ENCODE measurements at places on chromosomes 3 and 15. TPM values are rescaled to one million over a fixed set of nuclear protein-coding genes. Genes with fewer than 3 reads are reported as not detected.

The MYL3 gene
- total RNA-seq = not detected

The GXYLT2 gene
- 47.8 TPM for total RNA-seq

The TGM5 gene
- not detected for total RNA-seq

DNA sequence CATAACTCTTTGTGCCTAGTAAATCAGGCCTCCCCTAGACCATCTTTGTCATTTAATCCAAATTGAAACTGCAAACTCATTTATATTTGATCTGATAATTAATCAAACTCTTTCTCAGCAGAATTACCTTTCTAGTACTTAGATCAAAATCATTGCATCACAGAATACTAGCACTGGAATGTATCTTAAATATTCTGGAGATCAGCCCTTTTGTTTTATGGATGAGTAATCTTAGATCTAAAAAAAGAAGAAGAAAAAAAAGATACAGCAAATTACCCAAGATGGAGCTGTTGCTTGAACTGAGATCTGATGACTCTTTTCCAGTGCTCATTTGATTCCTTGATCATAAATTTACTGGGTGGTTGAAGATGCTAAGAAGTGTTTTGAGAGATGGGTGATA lies 47.9 kb downstream of the NAALADL2 start:
- peak; percentile 40 for DNase-seq

GRCh38 chr3:11641683-11642430 lies 1.9 kb downstream of the VGLL4 start:
- peak; percentile 75 for DNase-seq

- no peak for DNase-seq
Observed at GRCh38 chr3:42050126-42050525, 41.0 kb upstream of the TRAK1 start.

GRCh38 chr3:112746675-112747280 lies 99.9 kb downstream of the CD200R1L start:
- peak; percentile 93 for DNase-seq

DNA sequence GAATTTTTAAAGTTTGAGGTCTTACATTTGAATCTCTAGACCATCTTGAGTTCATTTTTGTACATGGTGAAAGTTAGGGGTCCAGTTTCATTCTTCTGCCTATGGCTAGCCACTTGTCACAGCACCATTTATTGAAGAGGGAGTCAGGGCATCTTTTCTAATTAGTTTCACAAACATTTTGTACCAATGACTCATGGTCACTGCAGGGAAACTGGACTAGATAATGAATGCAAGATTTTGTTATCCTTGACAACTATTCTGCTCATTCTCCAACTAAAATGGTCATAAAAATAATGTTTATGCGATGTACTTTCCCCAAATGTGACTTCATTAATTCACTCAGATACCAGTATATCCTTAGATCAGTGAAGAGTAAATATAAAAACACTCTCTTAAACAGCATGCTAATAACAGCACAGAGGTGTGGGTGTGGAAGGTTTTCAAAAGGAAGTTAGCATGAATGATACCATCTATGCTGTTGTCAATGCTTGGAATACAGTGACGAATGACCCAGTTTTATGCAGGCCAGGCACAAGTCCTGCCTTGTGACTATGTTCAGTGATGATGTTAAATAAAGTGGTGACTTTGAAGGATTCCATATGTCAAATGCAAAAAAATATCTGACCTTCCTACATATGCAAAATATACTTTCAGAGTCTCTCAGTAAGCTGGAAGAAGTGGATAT lies 314.9 kb upstream of the TMCO5A start:
- DNase-seq = no peak

GRCh38 chr3:9198899-9199335 lies 50.5 kb downstream of the SRGAP3 start:
- DNase-seq = no peak

DNA sequence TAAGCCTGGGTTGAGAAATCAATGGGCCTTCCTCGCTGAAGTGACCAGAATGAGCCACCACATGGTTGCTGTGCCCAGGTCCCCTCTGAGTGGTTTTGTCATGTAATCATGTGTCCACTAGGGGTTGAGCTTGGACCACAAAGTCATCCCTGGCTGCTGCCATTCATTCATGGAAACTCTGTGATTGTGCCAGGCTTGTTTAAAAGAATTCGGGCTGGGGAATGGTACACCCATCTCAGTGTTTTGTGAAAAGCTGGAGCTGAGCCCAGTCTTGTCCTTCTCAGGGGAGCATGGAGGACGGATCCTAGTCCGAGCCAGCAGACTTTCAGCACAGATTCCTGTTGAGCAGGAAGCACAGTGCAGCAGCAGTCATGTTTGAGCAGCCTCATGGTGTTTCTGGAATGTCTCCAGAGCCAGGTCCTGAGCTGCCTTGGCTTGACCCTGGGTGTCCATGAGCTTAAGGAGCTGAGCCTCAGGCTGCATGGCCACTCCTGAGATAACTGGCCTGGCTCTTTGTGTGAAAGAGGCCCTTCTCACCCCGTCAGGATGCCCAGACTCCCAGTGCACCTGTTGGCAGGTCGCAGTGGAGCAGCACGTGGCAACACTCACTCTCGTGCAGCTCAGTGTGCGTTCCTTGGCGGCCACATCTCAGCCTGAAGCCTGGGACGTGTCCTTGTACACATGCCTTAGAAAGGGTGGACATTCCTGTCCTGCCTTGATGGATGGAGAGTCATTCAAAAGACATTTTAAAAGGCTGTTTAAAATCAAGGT lies 260.3 kb upstream of the TPM1 start:
- peak; percentile 98 for DNase-seq

GRCh38 chr3:137845666-137846065 lies 81.6 kb downstream of the SOX14 start:
- DNase-seq = no peak

DNA sequence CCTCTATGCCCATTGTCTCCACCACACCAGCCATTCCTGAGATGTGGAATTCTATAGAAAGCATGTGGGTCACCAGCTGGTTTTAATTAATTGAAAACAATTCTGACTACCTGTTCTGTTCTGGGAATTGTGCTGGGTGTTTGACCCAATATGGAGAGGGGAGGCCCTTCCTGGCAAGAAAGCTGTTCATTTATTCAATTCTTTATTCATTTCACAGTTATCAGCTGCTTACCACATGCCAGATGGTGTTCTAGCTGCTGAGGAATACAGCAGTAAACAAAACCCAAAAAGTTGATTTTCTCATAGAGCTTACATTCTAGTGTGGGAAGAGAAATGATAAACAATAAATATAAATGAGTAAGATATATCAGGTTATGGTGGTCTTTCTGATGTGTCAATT lies 296.1 kb upstream of the RASGRP1 start:
- no peak for DNase-seq

DNA sequence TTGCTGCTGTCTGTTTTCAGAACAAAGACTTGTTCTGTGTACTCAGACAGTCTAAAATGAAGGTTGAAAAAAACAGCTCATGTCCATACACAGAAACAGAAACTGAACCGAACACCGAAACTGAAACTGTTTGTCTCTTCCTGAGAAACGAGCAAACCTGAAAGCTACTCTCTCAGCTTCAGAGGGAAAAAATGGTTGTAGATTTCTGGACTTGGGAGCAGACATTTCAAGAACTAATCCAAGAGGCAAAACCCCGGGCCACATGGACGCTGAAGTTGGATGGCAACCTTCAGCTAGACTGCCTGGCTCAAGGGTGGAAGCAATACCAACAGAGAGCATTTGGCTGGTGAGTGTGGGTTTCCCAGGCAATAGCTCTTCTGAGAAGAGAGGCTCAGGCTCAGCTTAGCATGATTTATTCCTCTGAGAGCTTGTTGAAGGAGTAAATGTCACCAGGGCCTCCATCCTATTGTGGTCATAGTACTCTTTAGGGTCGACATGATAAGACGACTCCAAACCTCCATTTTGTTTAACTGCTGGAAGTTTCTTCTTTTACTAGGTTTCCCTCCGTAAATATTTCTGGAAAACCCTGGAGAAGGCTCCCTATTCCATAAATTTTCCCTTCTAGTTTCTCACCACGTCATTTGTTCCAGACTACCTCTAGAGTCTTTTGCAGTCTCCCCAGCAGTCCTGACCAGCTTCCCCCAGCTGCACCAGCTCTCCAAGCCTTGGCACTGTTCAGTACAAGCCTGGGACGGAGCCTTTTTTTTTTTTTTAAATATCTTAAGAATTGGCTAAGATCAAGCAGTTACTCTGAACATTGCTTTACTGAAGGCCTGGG lies at the start of gene RTP4:
TSS of gene RTP4 (plus strand) at position 135 of the 838 bp plus-strand sequence. CDS start at position 192, 57 bp downstream.
- DNase-seq = peak; percentile 75

GRCh38 chr3:177465257-177465642 lies 268.0 kb upstream of the TBL1XR1 start:
- peak; percentile 53 for DNase-seq

GRCh38 chr3:10511809-10512494 lies 6.6 kb upstream of the ATP2B2 start:
- peak; percentile 10 for DNase-seq
